ENCODE measurements at places on chromosomes 1 and 21. TPM values are rescaled to one million over a fixed set of nuclear protein-coding genes. Genes with fewer than 3 reads are reported as not detected.
A peak's percentile ranks its signal among the peaks of the same experiment; 100 is the strongest.

GRCh38 chr1:20724364-20725188, 6.8 kb upstream of the KIF17 start:
- no peak for DNase-seq

NBPF20 gene
- 3.9 TPM for polyA plus RNA-seq

- no peak for DNase-seq
Observed at GRCh38 chr1:213649373-213649772, 338.4 kb upstream of the PROX1 start.

PROK1 gene
- polyA plus RNA-seq, result not detected

DNA sequence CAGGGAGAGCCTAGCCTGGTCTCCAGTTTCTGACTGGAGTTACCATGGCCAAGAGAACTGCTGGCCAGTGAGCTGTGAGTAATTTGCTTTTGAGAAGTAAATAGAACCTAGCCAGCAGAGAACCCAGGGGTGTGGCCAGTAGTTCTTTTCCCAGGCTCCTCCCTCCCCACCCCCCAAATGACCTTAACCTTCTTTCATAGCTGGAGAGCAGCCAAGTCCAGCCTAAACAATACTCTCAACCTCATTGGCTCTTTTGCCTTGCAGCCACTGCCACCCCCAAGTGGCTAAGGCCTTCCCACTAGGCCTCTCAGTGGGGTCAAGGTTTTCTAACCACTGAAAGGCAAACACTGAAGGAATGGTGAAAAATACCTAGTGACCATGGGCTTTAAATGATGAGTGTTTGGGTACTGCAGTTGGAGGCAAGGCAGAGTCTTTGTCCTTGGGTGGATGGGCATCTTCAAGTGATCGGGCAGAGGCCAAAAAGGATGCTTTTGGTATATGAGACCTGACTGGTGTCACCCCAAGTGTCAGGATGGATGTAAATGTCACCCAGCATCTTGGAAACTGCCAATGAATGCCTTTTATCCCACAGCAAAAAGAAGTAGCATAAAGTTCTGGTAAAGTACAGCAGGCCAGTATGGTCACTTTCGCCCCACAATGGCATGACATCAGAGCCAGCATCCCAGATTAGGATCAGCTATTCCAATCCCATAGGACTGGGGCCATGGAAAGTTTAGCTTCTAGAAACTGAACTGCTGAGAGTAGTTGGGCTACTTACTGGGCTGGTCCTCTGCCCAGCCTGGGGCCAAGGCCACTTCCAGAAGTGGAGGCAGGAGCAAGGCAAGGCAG, 3.5 kb upstream of the PIGV start:
- no peak for DNase-seq

NEGR1 gene
- 16.6 TPM for polyA plus RNA-seq

DNA sequence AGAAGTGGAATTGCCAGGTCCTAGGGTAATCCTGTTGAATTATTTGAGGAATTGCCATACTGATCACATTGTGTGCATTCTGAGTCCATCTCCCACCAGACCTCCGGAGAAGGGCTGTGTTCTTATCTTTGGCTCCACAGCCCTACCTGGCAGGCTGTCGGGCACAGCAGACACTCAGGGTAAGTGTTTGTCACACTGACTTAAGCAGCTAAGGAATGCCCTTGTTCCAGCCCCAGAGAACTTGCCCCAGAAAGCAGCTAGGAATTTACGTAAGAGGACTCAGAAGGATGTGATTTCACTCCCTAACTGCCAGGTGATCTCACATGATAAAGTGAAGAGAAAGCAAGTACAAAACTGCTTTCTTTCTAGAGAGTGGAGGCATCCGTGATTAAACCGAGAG, 21.0 kb downstream of the VASH2 start:
- DNase-seq, result no peak

CYP2J2 gene
- 96.4 TPM for polyA plus RNA-seq

DNA sequence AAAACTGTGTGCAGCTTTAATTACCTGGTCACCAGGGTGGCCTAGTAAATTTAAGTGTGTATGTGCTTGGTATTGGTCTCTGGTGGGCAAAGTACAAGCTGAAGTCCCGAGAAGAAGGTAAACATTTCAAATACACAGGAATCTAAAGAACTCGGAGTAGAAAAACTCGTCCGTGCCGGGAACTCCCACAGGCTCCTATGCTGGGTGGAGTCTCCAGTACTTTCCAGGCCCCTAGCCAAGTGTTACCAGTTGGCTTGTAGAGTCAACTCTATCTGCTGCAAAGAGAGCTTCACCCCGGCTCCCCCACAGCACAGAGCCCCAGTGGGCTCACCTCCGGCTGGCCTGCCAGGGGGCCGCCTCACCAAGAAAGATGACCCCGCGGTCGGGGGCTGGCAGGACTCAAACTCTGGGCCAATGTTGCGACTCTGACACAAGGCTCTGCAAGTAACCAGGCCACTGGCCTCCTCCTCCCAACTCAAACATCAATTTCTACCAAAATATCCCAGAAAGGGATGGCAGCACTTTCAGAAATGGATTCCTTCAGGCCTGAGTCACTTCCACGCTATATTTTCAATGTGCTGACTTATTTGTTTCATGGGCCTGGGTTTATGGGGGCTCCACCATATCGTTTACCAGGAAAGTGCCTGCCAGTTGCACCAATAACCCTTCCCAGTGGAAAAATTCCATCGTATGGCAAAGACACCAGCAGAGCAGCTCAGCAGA, 73.9 kb downstream of the SLC66A1 start:
- peak; percentile 59 for DNase-seq

GRCh38 chr21:39429445-39429844, 16.1 kb downstream of the LCA5L start:
- no peak for DNase-seq

GRCh38 chr1:158793604-158794003, 12.6 kb upstream of the OR6N2 start:
- DNase-seq, result no peak

- no peak for DNase-seq
Observed at GRCh38 chr1:117662667-117663066, 56.8 kb downstream of the TENT5C start.

HTR1D gene
- polyA plus RNA-seq, result not detected

DNA sequence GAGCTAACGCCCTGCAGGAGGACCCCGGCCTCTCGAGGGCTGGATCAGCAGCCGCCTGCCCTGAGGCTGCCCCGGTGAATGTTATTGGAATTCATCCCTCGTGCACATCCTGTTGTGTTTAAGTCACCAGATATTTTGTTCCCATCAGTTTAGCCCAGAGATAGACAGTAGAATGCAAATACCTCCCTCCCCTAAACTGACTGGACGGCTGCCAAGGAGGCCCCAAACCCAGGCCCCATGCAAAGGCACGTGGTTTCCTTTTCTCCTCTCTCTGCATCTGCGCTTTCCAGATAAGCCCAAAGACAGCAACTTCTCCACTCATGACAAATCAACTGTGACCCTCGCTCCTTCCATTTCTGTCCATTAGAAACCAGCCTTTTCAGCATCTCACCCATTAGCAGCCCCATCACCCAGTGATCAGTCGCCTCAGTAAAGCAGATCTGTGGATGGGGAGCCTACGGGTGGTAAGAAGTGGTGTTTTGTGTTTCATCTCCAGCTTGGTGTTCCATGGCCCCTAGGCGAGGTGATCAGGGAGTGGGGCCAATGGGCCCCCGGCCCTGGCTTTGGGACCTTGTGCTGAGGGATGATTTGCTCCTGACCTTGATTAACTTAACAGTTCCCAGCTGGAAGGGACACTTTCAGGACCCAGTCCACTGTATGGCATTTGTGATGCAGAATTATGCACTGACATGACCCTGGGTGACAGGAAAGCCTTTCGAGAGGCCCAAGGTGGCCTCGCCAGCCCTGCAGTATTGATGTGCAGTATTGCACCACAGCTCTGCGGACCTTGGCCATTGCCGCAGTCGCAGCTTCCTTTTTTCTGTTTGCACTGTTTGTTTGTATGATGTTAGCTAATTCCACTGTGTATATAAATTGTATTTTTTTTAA, 5.2 kb downstream of the NPPA start:
- no peak for DNase-seq

- DNase-seq, result no peak
Observed at GRCh38 chr1:86416343-86416742, 7.6 kb upstream of the CLCA2 start.

DNA sequence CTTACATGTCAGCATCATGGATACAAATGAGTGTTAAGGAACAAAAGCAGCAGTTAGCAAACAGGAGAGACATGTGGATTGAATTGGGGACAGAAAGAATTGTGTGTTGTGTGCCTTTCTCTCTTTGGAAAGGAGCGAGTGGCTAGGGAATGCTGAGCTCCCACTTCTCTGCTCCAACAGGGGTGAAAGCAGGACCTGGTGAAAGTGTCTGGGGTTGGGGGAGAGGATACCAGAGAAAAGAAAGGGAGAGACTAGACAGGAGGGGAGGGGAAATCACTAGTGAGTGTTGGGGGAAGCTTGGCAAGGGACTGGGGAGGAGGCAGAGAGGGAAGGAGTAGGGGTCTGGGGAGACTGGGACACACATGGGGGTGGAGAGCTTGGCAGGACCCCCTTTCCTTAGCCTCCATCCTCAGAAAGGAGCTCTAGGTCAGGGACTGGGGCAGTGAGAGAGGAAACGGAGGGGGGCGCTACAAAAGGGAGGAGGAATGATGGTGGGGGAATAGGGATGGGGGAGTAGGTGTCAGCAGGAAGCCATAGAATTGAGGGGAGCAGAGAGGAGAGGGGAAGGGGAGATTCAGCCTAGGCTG, 2.2 kb downstream of the KIRREL1 start:
- no peak for DNase-seq

- DNase-seq, result no peak
Observed at GRCh38 chr1:116203920-116204319, 92.7 kb downstream of the MAB21L3 start.

GRCh38 chr1:215397106-215397505, 170.0 kb upstream of the KCTD3 start:
- no peak for DNase-seq

GRCh38 chr1:30880678-30881318, 27.8 kb downstream of the SDC3 start:
- DNase-seq, result no peak

- DNase-seq, result no peak
Observed at GRCh38 chr1:159056069-159056698, 20.4 kb downstream of the AIM2 start.

- no peak for DNase-seq
Observed at GRCh38 chr21:14850394-14850793, 214.4 kb downstream of the NRIP1 start.

HEYL gene
- polyA plus RNA-seq, result 50.6 TPM

S1PR1 gene
- polyA plus RNA-seq, result 9.5 TPM

SLAMF8 gene
- polyA plus RNA-seq, result 0.47 TPM

PLK3 gene
- 9.2 TPM for polyA plus RNA-seq

FAM167B gene
- polyA plus RNA-seq, result 4.0 TPM

DNA sequence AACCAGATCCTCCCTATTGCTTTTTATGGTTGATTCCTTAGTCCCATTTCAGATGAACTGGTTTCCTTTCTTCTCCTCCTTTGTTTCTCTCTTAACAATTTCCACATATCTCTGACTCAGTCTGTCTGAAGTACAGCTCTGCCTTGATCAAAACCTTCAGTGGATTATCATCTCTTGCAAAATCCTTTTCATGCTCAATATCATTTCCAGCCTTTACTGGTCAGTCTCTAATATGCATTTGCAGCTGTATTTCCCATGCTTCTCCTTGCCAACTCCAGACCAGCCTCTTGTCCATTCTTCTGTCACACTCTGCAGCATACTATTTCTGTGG, 72.2 kb downstream of the SNX7 start:
- no peak for DNase-seq

DNA sequence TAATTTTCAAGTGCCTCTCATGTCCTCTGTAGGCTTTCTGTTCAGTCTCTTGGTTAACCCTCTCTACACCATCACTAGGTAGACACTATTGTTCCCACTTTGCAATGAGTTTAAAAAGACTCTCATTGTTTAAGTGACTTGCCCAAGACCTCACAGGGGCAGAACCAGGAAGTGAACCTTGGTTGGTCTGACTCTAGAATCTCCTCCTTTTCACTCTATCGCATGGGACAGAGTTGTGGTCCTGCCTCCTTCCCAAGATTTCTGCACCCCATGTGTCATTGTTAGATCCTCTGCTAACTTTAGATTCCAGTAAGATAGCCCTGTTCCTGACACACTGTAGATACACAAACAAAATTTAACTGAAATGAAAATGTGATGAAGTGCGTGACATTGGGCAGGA, 481.7 kb upstream of the USP24 start:
- DNase-seq, result no peak

BPNT1 gene
- 24.1 TPM for polyA plus RNA-seq

SFT2D2 gene
- 7.3 TPM for polyA plus RNA-seq

- no peak for DNase-seq
Observed at GRCh38 chr1:59126366-59126765, 170.5 kb upstream of the FGGY start.

DNA sequence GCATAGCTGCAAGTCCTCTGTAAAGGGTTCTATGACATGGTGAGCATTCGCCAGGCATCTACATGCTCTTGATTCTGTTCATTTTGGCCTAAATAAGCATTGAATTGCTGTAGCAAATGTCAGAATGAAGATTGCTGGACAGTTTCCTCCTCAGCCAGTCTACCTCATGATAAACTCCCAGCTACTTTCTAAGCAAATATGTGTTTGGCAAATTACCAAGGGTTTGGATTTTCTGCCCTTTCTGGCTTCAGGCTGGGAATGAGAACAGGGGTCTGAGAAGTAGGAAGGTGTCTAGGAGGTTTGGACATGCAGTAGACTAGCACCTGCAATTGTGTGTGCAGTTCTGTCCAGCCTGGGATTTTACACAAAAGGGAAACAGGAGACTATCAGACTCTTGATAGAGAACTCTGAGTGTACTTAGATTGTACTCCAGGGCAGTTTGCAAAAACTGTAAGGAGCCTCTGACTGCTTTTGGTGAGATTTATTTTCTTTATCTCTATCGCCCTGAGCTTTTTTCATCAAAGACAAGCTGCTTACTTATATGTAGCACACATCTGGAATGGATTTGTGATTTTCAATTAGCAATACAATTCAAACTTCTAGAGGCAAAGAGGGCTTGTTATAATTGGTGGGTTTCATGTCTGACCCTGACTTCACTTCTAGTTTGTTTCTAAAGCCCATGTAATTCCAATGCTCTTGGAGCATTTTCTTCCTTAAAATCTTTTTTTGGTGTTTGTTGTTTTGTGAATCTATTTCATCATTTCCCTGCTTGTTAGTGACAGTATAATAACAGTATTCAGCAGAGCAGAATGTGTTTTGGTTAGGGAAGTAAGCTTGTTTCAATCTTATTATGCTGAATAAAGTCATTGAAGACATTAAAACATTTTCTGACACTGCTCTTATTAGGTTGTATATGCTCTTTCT, 150.8 kb downstream of the VPS13D start:
- no peak for DNase-seq

GRCh38 chr1:6800745-6801144, 15.5 kb downstream of the CAMTA1 start:
- no peak for DNase-seq

LCE1E gene
- not detected for polyA plus RNA-seq

DNA sequence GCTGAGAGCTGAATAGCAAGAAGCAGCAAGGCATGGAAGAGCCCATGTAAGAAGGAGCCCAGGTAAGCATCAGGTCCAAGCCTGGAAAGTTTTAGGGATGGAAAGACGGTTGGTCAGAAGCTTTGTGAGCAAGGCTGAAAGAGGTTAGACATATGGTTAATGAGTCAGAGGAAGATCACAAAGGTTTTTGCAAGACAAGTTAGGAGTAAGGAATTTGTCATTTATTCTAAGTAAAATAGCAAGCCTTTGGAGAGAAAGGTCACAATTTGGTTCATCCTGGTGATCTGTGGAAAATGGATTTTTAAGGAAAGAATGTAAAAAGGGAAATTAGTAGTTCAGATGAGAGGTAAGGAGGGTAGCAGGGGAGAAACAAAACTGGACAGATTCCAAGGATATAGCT, 106.7 kb downstream of the DPYD start:
- no peak for DNase-seq

PDIK1L gene
- polyA plus RNA-seq, result 6.0 TPM

GRCh38 chr1:208606959-208607358, 362.8 kb upstream of the PLXNA2 start:
- DNase-seq, result no peak

GRCh38 chr21:31927689-31928353, 55.0 kb downstream of the HUNK start:
- DNase-seq, result no peak
